ENCODE measurements at places on chromosomes 6 and 20.

DNA sequence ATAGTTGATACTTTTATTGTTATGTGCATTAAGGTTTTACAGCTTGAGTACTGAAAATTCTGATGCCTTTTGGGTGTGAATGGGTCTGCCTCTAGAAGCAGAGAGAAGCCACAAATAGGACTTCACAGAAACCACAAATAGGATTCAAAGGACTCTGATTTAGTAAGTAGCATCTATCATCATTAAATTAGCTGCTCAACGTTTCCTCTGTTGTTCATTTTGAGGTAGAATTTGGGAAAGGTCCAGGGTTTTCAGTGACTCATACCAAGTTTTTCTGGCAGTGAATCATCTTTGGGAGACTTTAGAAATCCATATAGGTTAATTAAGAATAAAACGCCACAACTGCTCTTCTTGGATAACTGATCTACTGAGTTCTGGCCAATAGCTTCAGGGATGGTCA lies 105.1 kb downstream of the PHF3 start:
- no peak for DNase-seq

DNA sequence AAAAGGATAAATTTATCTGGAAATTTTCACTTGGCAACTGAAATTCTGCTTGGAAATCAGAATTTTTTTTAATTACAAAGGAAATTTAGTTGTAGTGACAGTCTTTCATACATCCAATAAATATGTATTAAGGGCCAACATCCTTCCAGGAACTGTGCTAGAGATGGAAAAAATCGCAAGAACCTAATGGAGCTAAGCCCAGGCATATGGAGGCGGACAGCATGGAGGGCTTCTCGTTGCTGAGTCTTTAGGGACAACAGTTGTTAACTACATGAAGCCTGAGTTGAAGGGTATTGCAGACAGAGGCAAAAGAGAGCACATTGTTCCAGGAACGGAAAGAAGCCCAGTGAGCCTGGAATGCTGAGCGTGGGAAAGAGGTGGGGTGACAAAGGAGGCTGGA lies 208.9 kb downstream of the IBTK start:
- no peak for DNase-seq

- DNase-seq: no peak
Observed at GRCh38 chr6:136037876-136038460, 186.5 kb downstream of the PDE7B start.

GRCh38 chr6:2920671-2921112 lies 17.6 kb upstream of the SERPINB9 start:
- DNase-seq: no peak

- peak; percentile 62 for DNase-seq
Observed at GRCh38 chr20:36950414-36951197, 902 bp downstream of the SAMHD1 start.

DNA sequence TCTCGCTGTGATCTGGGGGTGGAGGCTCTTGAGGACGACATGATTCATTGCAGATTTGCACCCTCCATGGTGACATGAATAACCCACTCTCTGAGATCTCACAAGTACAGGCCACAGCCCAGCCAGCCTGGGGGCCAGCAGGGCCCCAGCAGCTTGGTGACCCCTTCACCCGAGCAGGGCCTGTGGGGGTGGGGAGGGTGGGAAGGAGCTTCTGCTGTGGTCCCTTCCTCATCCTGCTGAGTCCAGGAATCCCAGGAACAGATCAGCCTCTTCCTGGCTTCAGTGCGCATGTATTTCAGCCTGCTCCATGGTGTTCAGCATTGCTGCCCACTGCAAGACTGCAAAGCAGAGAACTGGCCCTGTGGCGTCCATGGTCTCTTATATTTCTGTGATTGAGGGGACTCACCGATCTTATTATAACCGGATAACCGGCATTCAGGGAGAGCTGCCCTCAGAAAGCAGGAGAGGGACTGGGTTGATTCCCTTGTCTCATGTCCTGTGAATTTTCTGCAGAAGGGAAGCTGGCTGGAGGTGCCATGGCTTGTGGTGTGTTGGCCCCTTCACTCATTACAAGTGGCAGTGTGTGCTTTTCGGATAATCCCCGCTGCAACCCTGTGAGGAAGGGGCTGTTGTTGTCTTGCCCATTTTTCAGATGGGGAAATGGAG lies 118.8 kb upstream of the FRMD1 start:
- no peak for DNase-seq

DNA sequence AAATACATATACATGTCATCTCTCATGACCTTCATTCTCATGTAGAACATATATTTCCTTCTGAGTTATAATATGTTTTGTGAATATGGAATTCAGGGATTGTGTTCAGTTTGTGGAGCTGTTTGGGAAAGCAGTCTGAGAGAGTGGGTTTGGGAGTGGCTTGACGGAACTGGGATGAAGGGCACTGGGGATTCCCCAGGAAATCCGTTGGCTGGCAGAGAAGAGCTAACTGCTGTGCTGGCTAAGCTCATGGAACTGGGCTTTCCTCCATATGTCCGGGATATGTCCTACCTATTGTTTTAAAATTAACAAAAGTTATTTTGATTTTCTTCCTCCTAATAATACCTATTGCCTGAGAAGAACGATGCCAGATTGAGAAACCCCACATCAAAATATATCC lies 359.5 kb upstream of the FLRT3 start:
- DNase-seq: no peak

- DNase-seq: no peak
Observed at GRCh38 chr6:20458027-20458894, 56.6 kb downstream of the E2F3 start.

DNA sequence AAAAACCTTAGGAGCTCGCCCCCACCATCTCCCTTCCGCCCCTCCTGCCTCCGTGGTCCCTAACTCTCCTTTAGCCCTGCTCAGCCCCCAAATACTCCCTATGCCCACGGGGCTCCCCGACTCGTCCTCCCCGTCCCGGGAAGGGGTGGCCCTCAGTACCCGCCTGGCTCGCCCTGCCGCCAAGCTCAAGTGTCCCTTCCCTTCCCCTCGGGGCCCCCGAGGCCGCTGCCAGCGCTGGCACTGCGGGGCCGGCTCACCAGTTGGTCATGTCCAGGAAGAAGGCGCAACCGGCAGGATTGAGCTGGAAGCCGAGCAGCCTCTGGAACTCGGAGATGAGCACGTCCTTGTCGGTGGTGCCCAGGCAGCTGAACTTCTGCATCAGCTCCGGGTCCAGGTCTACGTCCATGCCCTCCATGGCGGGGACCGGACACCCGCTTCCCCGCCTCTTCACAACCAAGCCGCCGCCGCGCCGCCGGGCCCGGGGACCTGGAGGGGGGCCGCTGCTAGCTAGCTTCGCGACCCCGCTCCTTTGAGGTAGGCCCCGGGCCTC lies 303 bp downstream of the ILRUN start:
- DNase-seq: no peak

- no peak for DNase-seq
Observed at GRCh38 chr6:69179681-69180080, 544.6 kb downstream of the ADGRB3 start.

- no peak for DNase-seq
Observed at GRCh38 chr6:121356575-121356974, 22.3 kb upstream of the TBC1D32 start.

DNA sequence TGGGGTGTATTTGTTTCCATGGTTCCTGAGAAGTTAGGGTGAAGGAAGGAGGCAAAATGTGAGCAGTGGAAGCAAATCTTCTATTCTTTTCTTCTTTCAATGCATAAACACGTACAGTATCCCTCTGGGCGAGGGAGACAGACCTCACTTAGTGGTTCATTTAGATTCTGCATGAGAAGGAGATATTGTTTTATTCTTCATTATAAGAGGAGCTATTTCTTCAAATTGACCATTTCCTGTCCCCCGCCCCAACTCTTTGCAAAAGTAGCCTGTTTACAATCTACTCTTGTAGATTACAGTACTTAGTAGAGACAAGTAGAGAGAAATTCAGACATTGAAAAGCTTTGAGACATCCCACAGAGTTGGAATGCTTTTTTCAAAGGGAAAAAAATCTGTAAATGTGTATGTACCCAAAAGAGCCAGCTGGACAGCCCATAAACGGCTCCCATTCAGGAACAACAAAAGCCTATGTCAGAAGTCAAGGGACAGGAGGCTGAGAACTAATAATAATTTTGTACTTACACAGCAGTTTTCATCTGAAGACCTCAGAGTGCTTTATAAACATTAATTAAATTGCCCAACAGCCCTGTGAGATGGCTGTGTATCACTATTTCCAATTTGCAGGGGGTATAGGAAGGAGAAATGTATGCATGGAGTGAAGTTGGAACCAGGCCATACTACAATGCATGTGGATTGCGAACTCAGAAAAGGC lies 23.9 kb downstream of the CD83 start:
- DNase-seq: no peak

DNA sequence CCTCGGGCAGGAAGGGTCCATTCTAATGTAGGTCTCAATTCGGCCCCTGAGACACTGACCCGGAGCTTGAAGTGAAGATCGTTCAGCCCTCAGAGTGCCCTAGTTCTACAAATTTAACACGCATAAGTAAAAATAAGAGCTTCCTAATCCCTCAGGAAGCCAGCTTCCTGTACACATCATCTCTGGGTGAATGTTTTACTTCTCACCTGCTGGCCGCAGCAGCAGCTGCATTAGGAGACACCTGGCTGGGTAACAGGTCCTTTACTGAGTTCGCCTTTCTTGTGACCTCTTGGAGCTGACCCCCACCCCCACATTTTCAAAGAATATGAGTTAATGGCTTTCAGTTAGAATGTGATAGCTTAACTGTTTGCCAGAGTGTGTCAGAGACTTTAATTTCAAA lies 165.0 kb downstream of the SMOC2 start:
- no peak for DNase-seq

DNA sequence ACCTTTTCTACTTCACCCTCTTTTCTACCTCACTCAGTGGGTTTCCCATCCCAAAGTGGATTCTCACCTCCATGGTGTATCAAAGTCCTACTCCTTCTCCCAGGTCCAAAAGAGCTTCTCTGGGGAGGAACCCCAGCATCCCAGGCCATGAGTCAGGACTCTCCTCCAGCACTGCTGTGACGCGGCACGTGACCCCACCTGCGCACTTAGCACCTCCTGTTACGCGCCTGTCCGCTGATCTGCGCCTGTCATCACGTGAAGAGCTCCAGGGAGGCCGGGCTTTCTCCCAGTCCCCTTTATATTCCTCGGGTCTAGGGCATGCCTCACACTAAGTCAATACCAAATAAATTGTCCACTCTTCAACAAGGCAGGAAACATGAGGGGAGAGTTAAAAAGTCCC lies 226.9 kb upstream of the QKI start:
- DNase-seq: no peak

DNA sequence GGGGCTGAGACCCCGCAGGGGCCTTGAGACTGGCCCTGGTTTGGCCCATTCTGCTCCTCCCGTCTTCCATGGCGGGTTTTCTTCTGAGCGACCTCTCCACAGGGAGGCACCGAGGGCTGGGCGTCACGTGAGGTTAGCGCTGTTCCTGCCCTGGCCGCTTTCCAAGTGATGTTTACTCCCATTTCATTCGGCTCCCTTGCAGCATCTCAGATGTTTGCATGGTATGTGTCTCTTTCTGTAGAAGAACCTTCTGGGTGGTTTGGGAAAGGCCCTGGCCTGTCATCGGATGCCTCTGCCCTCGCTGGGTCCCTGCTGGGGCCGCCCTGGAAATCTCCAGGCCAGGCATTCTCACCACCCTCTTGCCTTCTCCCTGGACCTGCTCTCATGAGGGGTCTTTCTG lies 17.3 kb downstream of the RAMACL start:
- no peak for DNase-seq

DNA sequence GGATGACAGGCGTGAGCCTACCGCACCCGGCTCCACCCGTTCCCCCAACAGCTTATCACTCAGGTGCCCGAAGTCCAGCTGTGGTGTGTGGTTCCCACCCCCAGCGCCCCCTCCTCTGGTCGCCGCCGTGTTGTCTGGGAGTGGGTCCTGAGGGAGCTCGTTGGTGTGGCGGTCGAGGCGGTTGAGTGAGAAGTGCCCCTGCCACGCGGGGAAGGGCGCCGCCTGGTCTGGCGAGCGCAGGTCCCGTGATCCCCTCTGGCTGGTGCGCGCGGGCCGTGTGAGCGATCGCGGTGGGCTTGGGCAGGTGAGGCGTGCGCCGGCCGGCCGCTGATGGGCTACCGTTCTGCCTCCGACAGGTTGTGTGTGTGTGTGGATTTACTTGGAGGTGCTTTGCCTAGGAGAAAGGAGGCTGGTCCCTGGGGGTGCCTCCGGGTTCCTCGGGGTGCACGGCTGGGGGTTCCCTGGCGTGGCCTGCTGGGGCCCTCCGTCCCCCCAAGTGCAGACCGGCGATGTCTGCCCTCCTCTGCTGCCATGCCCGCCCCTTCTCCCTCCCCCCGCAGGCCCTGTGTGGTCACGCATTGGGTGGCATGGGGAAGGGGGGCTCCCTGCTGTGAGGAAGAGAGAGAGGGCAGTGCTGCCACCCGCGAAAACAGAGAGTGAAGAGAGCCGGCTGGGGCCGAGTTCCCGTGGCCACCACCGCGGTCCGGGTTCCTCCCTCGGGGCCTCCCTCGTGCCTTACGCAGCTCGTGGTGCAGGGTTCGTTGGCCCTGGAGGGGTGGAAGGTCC lies 336.0 kb upstream of the DEFB115 start:
- DNase-seq: no peak

DNA sequence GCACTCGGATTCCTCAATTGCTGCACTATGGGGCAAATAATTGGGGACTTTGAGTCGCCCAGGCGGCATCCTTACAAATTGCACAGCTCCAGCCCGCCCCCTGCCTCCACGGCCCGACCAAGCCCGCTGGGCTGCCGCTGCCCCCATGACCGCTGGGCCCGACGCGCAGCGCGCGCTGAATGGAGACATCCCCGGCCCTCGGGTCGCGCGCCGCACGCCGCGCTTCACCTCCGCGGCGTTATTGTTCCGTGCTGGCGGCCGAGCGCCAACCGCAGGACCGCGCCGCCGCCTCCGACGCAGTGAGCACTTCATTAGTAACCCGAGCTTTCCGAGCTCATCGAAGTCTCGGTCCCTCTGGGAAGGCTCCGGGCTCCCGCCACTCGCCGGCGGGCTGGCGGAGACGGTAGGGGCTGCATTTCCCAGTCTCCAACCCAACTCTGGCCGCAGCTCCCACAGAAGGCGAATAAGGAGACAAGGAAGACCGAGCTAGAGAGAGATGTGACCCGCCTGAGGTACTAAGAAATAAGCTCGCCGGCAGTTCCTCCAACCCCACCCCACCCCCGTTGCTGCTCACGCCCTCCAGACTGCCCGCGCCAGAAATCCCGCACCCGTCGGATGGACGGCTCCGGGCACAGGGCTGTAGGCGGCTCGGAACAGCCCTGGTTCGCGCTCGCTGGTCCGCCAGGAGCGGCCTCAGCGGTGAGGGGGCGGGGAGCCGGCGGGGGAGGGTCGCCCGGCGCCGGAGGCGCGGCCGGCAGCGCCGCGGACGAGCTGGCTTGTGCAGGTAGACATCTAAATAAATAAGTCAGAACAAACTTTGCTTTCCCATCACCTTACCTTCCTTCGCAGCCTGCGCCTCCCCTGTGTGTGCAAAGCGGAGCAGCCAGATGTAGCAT lies 703 bp downstream of the EPHA7 start:
- DNase-seq: peak; percentile 33

- no peak for DNase-seq
Observed at GRCh38 chr6:8005136-8005535, 59.1 kb downstream of the BLOC1S5 start.
